Myocyte (in vitro differentiated cells): ENCODE measurements at places on chromosomes 3 and 15. TPM values are rescaled to one million over a fixed set of nuclear protein-coding genes. Genes with fewer than 3 reads are reported as not detected.

The LOXL1 gene
- total RNA-seq, result 129 and 136 TPM in 2 replicates

The LYSMD2 gene
- total RNA-seq, result 4.6 and 6.2 TPM in 2 replicates

The XCR1 gene
- not detected in 2 replicates for total RNA-seq

The RHCG gene
- total RNA-seq, result not detected in 2 replicates

The MEX3B gene
- total RNA-seq, result 14.0 and 14.6 TPM in 2 replicates

The TXNRD3 gene
- total RNA-seq, result 9.8 and 12.9 TPM in 2 replicates

The WDR72 gene
- total RNA-seq, result not detected in 2 replicates

The PIGZ gene
- 1.9 and 3.1 TPM in 2 replicates for total RNA-seq

The ITGA11 gene
- 29.2 and 33.5 TPM in 2 replicates for total RNA-seq

The SMARCC1 gene
- 41.5 and 47.6 TPM in 2 replicates for total RNA-seq

The OR5H14 gene
- total RNA-seq, result not detected in 2 replicates

The LRRC28 gene
- total RNA-seq, result 33.5 and 50.8 TPM in 2 replicates

The BAHD1 gene
- total RNA-seq, result 10.6 and 11.1 TPM in 2 replicates

The PPP2R3A gene
- total RNA-seq, result 15.5 and 21.6 TPM in 2 replicates

The CSTA gene
- 0.37 TPM in 1 of 2 replicates, not detected in the other for total RNA-seq

The LRTM1 gene
- total RNA-seq, result 0.16 and 0.42 TPM in 2 replicates

The C3orf80 gene
- total RNA-seq, result 0.21 and 0.83 TPM in 2 replicates

The CMTM7 gene
- total RNA-seq, result 10.2 and 15.2 TPM in 2 replicates

The ACAP2 gene
- total RNA-seq, result 30.0 and 31.4 TPM in 2 replicates

The CSPG4 gene
- 6.2 and 19.6 TPM in 2 replicates for total RNA-seq

The SECISBP2L gene
- total RNA-seq, result 41.3 and 44.3 TPM in 2 replicates

The SKOR1 gene
- 0.05 and 0.08 TPM in 2 replicates for total RNA-seq

The IQCH gene
- 5.4 and 6.9 TPM in 2 replicates for total RNA-seq

The FEZF2 gene
- total RNA-seq, result not detected in 2 replicates

The VGLL3 gene
- total RNA-seq, result 63.1 and 69.8 TPM in 2 replicates

The CYP1A2 gene
- total RNA-seq, result not detected in 2 replicates

The APEH gene
- 121 and 124 TPM in 2 replicates for total RNA-seq

The MAGI1 gene
- 10.6 and 14.5 TPM in 2 replicates for total RNA-seq

The TLR9 gene
- total RNA-seq, result 0.05 TPM in 1 of 2 replicates, not detected in the other

The PRICKLE2 gene
- 14.6 and 20.2 TPM in 2 replicates for total RNA-seq
